ENCODE measurements at places on chromosomes 6 and 20. TPM values are rescaled to one million over a fixed set of nuclear protein-coding genes. Genes with fewer than 3 reads are reported as not detected.

GRCh38 chr6:157982102-157982562, 469 bp downstream of the SYNJ2 start:
- no peak for DNase-seq

DNA sequence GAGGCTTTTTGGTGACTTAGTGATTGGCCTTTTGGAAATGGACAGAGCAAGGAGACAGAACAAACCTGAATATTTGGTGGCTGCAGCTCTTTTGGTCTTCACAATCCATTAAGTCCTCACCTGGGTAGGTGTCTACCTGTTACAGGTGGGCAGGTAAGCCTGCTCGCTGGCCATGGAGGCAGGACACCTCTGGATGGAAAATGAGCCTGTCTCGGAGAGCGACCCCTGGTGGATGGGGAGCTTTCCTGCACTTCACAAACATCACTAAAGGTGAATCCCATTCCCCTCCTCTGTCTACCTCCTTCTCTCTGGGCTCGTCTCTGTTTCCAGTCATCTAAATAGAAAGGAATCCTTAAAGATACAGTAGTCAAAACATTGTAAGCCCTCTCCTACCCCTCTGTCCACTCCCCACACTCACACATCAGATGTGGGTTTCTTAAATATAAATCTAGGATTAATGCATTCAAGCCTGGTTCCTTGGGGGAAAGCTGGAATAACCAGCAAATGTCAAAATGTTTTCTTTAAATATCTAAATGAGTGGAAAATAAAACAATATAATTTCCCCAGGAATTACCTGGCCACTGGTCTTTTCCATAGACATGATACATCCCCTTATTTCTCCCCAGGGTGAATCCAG, 304.9 kb downstream of the CDH26 start:
- no peak for DNase-seq

GRCh38 chr6:94362061-94362864, 942.9 kb upstream of the EPHA7 start:
- no peak for DNase-seq

OR12D3 gene
- polyA plus RNA-seq, result not detected

- DNase-seq, result no peak
Observed at GRCh38 chr6:22087960-22088706, 208.7 kb downstream of the PRL start.

- DNase-seq, result no peak
Observed at GRCh38 chr20:3763671-3764601, 3.6 kb downstream of the ADISSP start.

SLC29A1 gene
- 86.2 TPM for polyA plus RNA-seq

- no peak for DNase-seq
Observed at GRCh38 chr6:148494226-148494625, 151.6 kb downstream of the SASH1 start.

- no peak for DNase-seq
Observed at GRCh38 chr6:21107796-21108195, 485.8 kb upstream of the SOX4 start.

- no peak for DNase-seq
Observed at GRCh38 chr20:51265361-51265760, 242.5 kb upstream of the KCNG1 start.

LZTS3 gene
- 3.5 TPM for polyA plus RNA-seq

- DNase-seq, result no peak
Observed at GRCh38 chr6:11429577-11429976, 108.0 kb upstream of the TMEM170B start.

GRCh38 chr6:158817728-158818580, 1.2 kb downstream of the EZR start:
- DNase-seq, result no peak

GRCh38 chr6:16961577-16961976, 140.3 kb upstream of the STMND1 start:
- no peak for DNase-seq

- DNase-seq, result peak; percentile 20
Observed at GRCh38 chr20:49713753-49714712, at the start of gene B4GALT5. B4GALT5 (minus strand) TSS chr20:49713878; CDS start chr20:49713690, 188 bp downstream.

DNA sequence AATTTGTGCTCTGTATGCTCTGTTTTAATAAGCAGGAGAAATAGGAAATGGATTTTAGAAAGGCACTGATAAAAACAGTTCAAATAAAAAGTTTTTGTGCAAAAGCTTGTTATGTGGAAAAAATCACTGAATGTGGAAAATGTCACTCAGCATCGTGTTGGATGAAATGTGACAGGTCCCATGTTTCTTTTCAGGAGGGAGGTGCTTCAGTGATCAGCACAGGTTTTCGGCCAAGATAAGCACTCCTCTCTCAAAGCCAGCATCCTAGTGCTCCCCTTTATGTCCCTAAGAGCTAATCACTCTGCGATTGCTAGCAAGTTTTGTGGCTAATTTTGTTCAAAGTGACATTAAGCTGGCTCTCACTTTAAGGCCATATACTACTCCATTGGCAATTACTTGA, 12.0 kb downstream of the UBE3D start:
- no peak for DNase-seq

C6orf58 gene
- 0.77 TPM for polyA plus RNA-seq

GLP1R gene
- not detected for polyA plus RNA-seq

GRCh38 chr6:82693094-82693493, 329.5 kb downstream of the TPBG start:
- no peak for DNase-seq

CEP85L gene
- 23.7 TPM for polyA plus RNA-seq

GRCh38 chr6:150632785-150633485, 33.2 kb downstream of the PLEKHG1 start:
- DNase-seq, result no peak

- DNase-seq, result no peak
Observed at GRCh38 chr6:132322398-132322797, 78.9 kb downstream of the MOXD1 start.

DNA sequence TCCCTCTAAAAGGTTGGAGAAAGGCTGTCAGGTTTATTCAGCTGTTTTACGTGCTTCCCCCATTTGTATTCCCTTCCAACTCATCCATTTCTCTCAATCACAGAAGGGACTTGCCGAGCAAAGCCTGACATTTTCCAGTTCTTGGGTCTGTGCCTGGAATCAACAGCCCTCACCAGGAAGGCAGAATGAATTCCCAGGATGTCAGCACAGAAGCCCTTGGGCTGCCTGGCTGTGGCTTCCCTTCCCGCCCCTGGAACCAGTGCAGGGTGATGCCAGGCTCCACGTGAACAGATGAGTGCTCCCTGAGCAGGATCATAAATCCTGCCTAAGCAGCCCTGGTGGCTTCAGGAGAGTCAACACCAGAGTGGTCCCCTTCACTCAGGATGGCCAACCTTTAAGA, 86.1 kb upstream of the CD83 start:
- no peak for DNase-seq

PRND gene
- 44.4 TPM for polyA plus RNA-seq

- DNase-seq, result no peak
Observed at GRCh38 chr6:63732336-63732735, 96.7 kb downstream of the PHF3 start.

GRCh38 chr6:160319246-160319645, 28.9 kb upstream of the SLC22A3 start:
- no peak for DNase-seq

DNA sequence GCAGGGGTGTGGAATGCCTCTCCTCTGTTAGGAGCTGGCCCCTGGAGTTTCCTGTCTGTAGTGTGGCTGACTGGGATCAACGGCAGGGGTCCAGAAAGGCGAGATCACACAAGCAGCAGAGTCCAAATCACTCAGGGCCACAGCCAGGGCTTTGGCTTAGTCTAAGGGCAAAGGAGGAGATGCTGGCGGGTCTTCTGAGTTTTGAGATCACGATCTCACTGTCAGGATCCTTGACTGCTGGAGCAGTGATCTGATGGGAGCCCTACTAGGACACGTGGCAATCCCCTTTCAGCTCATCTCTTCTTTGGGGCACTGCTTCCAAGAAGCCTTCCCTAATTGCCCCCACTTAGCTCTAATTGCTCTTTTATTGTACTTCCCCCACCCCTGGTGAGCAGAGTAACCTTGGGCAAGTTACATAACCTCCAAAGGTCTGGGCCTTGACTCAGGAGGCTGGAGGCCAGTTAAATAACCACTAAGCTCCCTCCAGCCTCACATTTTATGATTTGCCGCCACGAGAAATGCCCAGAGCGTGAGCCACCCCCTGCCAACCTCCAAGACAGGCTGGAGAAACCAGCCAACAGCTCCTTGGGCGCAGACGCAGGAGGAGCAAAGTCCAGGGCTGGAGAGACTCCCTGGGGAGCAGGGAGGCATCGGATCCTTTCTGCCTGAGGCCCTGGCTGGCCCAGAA, 12.0 kb downstream of the KCNK5 start:
- DNase-seq, result no peak

RAB32 gene
- polyA plus RNA-seq, result 11.9 TPM

GRCh38 chr6:112649853-112650252, 302.7 kb downstream of the RFPL4B start:
- DNase-seq, result no peak

- DNase-seq, result no peak
Observed at GRCh38 chr6:36110863-36111262, 19.4 kb upstream of the MAPK13 start.

TBXT gene
- not detected for polyA plus RNA-seq

FILIP1 gene
- polyA plus RNA-seq, result 57.6 TPM

- no peak for DNase-seq
Observed at GRCh38 chr6:18025596-18025995, 38.2 kb upstream of the KIF13A start.

TMEM74B gene
- 2.6 TPM for polyA plus RNA-seq

ARMH2 gene
- not detected for polyA plus RNA-seq
